ENCODE measurements at places on chromosomes 6 and 20. TPM values are rescaled to one million over a fixed set of nuclear protein-coding genes. Genes with fewer than 3 reads are reported as not detected.

Gene SYNJ2
- total RNA-seq = 70.0 TPM

Gene FGD2
- total RNA-seq = 0.10 TPM

Gene KIF25
- total RNA-seq = 0.44 TPM

Gene CFAP61
- 0.28 TPM for total RNA-seq

Gene LHFPL5
- total RNA-seq = not detected

Gene ARMC12
- 1.4 TPM for total RNA-seq

Gene MAK
- 0.21 TPM for total RNA-seq

DNA sequence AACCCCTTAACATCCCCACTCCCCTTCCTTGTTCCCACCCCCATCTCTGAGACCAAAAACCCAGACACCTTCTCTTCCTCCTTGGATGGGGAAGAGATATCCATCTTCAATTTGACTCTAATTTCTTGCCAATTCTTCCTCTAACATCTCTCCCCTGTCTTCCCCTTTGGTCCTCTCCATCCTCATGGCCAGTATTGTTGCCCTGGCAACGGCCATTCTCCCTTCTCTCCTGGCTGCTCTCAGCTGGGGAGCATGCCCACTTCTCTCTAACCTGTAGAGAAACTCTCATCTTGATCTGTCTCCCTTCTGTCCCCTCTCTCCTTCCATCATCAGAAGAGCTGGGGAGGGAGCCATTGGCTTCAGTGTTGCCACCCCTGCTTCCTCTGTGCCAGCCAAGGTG lies 86.7 kb downstream of the SRC start:
- no peak overlapping the region for H3K4me3 ChIP-seq
- H3K27ac ChIP-seq = no peak overlapping the region
- peaks cover 7% of the 10 kb centered on the region for H3K27me3 ChIP-seq
- no peak for DNase-seq

DNA sequence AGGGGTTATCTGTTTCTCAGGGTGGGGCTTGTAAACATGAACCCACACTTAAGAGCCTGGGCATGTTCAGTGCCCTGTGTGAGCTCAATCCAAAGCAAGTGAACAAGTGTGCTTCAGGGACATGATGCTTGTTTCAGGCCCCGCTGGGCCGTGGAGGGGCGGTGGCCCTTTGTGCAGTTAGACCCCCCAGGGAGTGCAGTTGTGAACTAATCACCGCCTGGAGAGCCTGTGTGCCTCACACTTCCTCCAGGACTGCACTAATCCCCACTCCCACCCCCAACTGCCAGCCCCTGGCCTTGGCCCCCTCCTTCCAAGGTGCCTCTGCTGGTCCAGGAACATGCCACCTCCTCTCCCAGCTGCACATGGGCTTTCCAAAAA lies 58.1 kb downstream of the RREB1 start:
- H3K27me3 ChIP-seq = no peaks in the 10 kb centered on the region
- peaks cover 28% of the 10 kb centered on the region for H3K4me1 ChIP-seq
- no peak overlapping the region for H3K4me3 ChIP-seq
- no peak overlapping the region for H3K27ac ChIP-seq

GRCh38 chr6:150681578-150682395 lies 82.1 kb downstream of the PLEKHG1 start:
- no peak for DNase-seq
- no peak overlapping the region for H3K4me3 ChIP-seq
- H3K36me3 ChIP-seq = no peaks in the 10 kb centered on the region
- no peaks in the 10 kb centered on the region for H3K27me3 ChIP-seq

DNA sequence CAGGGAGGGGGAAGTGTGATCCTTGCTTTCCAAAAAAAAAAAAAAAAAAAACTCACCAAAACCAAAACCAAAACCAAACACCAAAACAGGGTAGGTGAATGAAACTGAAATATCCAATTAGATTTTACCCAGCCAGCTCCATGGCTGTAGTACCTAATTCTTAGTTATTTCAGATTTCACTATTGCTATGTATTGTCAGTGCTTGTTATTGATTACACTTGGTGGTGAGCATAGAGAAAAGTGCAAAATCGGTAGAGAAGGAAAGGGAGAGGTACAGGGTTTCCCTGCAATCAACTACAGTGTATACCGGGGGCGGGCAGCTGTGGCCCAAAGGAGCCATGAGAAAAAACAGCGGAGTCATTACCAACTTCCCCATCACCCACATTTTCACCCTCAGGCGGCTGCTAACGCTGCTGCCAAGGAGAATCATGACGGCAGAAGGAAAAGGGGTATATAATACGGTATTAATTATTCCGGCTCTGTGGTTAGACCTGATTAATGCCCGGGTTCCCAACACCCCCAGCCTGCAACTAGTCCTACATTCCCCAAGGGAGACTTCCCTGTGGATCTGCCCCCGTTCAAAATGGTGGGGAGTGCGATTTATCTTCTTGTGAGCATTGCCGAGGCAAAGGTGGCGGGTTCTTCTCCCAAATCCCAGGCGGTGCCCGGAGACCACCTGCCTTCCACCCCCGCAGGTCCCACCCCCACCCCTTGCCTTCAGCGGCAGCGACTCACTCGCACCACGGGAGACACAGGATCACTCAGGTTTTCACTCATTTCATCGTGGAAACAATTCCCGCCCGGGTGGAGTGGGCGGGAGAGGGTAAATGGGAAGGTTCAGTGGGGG lies at the start of gene C6orf62:
Gene C6orf62, minus strand, starts transcription at position 30 of the 847 bp plus-strand sequence. CDS start 486 bp downstream, outside the sequence.
- peaks cover 16% of the 10 kb centered on the region for H3K4me1 ChIP-seq
- no peak for DNase-seq
- peak within 1 kb of the TSS; percentile 88 for H3K4me3 ChIP-seq
- H3K27me3 ChIP-seq = no peaks in the 10 kb centered on the region
- peak within 1 kb of the TSS; percentile 98 for H3K27ac ChIP-seq

DNA sequence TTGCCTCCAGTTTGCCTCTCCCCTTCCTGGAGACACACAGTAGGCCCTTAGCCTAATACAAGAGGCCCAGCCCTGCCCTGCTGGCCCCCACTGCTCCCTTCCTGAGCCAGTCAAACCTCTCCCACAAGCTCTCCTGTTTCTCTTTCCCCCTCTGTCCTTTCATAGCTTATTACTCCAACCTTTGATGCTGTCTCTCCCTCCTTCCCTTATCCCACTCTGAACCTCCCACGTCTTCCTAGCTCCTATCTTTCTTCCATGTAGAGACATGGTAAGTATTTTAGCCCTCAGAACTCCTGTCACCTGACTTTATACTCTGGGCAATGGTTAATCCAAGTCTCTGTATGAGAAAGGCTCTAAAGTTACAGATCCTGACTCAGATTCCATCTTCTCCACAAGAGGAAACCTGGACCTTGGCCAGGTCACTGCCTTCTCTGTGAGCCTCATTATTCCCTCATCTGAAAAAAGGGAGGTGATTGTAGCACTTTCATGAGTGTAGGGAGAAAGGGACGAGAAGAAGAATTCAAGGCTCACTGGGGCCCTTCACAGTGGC lies 6.7 kb downstream of the TGIF2 start:
- no peak overlapping the region for H3K27ac ChIP-seq
- no peak for DNase-seq
- H3K36me3 ChIP-seq = no peaks in the 10 kb centered on the region
- peaks cover 11% of the 10 kb centered on the region for H3K4me1 ChIP-seq
- H3K4me3 ChIP-seq = no peak overlapping the region
- H3K27me3 ChIP-seq = no peaks in the 10 kb centered on the region

DNA sequence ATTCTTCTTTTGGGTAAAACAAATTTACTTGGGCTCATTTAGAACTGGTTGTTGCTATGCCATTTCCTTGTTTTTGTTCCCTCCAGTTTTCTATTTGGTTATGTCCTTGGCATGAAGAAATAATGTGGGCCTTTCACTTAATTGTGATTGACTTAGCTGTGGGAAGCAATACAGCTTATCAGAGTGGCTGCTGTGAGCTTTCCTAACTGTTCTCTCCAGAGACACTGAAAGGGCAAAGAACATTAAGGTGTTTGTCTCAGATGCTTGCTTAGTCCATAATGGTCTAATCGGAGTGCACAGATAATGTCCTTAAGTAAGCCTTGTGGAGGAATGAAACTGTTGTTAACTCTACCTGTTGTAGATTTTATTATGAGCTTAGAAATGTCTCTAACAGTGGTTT lies 56.6 kb downstream of the SH3BGRL2 start:
- no peaks in the 10 kb centered on the region for H3K27me3 ChIP-seq
- H3K36me3 ChIP-seq = no peaks in the 10 kb centered on the region
- H3K4me3 ChIP-seq = no peak overlapping the region
- DNase-seq = no peak

DNA sequence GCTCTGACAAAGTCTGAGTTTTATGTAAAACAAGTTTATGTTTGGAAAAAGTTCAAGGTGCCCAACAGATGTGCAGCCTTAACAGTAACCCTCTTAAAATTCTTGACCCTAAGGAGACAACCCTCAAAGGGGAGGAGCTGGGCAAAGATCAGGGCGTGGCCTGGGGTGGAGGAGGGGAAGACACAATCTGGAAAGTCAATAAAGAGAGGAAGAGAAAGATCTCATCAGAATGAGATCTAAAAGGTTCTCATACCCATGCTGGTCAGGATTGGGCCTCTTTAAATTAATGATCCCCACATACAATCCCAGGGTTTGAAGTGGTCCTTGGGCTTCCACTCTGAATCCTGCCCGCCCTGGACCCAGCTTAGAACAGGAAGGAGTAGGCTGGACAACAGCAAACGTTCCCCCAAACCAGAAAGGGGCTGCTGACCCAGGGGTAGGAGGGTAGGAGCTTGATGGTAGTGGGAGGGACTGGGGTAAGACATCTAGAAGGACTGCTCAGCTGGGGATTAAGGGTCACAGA lies 33.0 kb downstream of the FOXP4 start:
- no peak for DNase-seq
- H3K27me3 ChIP-seq = no peaks in the 10 kb centered on the region
- H3K4me1 ChIP-seq = peaks cover 14% of the 10 kb centered on the region
- no peaks in the 10 kb centered on the region for H3K36me3 ChIP-seq

DNA sequence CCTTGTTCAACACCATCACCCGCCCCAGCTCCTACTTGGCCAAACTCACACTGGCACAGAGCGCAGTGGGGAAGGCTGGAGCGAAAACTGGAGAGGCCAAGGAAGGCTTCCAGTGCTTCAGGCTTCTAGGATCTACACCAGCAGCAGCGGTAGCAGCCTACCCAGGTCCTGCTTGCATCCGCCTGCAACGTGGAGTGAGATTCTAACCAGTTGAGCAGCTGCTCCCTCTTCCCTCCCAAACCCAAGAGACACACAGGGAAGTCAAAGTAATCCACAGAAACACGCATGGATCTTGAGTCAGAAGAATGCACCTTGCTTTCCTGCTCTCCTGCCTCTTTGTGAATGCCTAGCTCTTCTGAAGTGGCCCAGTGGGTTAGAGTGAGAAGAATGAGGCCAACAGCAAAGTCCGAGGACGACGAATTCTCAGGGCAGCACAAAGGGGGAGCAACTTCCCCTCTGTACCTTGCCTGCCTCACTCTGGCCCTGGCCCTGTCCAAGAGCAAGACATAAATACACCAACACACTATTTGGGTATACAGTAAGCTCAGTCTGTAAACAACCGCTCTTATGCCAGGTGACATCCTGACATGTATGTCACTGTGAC lies 95.9 kb upstream of the FOXQ1 start:
- no peak overlapping the region for H3K27ac ChIP-seq
- no peaks in the 10 kb centered on the region for H3K4me1 ChIP-seq
- H3K4me3 ChIP-seq = no peak overlapping the region
- H3K36me3 ChIP-seq = no peaks in the 10 kb centered on the region

DNA sequence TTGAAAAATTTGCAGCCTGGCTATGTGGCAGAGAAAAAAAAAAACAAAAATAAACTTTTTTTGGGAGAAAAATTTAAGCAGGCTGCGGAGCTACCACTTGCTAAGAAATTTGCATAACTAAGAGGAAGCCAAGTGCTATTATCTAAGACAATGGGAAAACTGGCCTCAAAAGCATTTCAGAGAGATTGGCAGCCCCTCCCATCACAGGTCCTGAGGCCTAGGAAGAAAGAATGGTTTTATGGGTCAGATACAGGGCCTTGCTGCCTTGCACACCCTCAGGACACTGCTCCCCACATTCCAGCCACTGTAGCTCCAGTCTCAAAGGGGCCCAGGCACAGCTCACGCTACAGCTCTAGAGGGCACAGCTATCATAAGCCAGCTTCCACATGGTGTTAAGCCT lies 777.9 kb downstream of the TENT5A start:
- H3K36me3 ChIP-seq = no peaks in the 10 kb centered on the region
- DNase-seq = no peak
- no peaks in the 10 kb centered on the region for H3K27me3 ChIP-seq
- no peaks in the 10 kb centered on the region for H3K4me1 ChIP-seq
- no peak overlapping the region for H3K4me3 ChIP-seq
- H3K27ac ChIP-seq = no peak overlapping the region

DNA sequence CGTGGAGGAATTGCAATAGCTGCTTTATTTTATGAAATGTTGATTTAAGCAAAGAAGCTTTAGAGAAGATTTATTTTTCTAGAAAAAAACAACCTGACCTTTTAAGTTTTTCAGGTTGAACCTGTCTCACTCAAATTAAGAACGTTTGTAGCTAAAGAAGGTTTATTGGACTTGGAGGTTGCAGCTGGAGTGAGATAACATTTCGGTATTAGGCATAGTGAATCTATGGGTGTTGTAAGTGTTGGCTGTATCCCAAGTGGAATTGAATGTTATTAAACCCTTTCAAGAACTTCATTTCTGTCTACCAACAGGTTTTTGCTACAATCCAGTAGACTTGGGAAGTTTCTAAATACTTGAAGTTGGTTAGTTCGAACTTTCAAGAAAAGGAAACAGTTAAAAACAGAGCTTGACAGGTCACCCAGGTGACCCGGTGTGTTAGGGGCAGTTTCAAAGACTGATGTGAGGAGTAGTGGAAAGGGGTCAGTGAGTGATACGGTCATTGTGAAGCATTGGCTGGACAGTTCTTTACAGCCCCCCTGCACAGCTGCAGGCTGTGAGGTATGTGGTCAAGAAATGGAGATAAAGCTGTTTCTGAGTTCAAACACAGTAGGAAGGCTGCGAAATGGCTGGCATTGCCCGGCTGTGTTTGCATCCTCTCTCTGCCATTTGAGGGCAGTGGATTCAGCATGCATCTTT lies 2.4 kb upstream of the TBCC start:
- H3K4me1 ChIP-seq = peaks cover 15% of the 10 kb centered on the region
- peak overlapping the region; percentile 99 for H3K27ac ChIP-seq
- no peaks in the 10 kb centered on the region for H3K27me3 ChIP-seq
- H3K4me3 ChIP-seq = peak overlapping the region; percentile 96

- no peaks in the 10 kb centered on the region for H3K27me3 ChIP-seq
- no peak overlapping the region for H3K4me3 ChIP-seq
- DNase-seq = no peak
- no peaks in the 10 kb centered on the region for H3K4me1 ChIP-seq
- no peak overlapping the region for H3K27ac ChIP-seq
Measured at GRCh38 chr6:84425971-84426705, 198.7 kb upstream of the CEP162 start.

- DNase-seq = no peak
- H3K27ac ChIP-seq = no peak overlapping the region
- no peaks in the 10 kb centered on the region for H3K36me3 ChIP-seq
- no peaks in the 10 kb centered on the region for H3K4me1 ChIP-seq
- no peak overlapping the region for H3K4me3 ChIP-seq
Measured at GRCh38 chr20:53122853-53123252, 150.7 kb downstream of the TSHZ2 start.

- no peaks in the 10 kb centered on the region for H3K4me1 ChIP-seq
- no peak overlapping the region for H3K4me3 ChIP-seq
- no peak for DNase-seq
- H3K27me3 ChIP-seq = no peaks in the 10 kb centered on the region
- H3K27ac ChIP-seq = no peak overlapping the region
- no peaks in the 10 kb centered on the region for H3K36me3 ChIP-seq
Measured at GRCh38 chr6:78268591-78269452, 598.5 kb upstream of the IRAK1BP1 start.
